Stimulated activated CD4-positive, alpha-beta T cell treated with anti-CD3 and anti-CD28 coated beads, Interleukin-15, amount 100 ng/mL, for 48 hours (primary cell): ENCODE measurements at places on chromosomes 5 and 9.

- DNase-seq: no peak
Observed at GRCh38 chr5:109868737-109869136, 179.0 kb downstream of the MAN2A1 start.

DNA sequence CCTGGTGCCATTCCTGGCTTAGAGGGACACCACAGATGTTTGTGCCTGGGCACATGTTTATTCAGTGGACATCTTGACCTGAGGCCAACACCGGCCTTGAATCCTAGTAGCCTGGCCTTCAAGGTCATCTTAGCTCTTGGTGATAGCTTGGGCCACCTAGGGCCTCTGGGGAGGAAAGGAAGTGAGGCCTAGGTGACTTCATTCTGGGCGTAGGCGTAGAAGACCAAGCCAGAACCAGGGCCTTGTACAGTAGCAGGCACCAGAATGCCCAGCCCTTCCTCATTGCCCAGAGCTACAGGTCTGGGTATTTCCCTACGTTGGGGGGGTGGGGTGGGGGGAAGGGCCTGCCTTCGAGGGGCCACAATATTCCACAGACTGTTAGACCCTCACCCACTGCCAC, 33.8 kb downstream of the WNK2 start:
- DNase-seq: no peak

- no peak for DNase-seq
Observed at GRCh38 chr9:118008246-118008645, 304.0 kb downstream of the TLR4 start.

DNA sequence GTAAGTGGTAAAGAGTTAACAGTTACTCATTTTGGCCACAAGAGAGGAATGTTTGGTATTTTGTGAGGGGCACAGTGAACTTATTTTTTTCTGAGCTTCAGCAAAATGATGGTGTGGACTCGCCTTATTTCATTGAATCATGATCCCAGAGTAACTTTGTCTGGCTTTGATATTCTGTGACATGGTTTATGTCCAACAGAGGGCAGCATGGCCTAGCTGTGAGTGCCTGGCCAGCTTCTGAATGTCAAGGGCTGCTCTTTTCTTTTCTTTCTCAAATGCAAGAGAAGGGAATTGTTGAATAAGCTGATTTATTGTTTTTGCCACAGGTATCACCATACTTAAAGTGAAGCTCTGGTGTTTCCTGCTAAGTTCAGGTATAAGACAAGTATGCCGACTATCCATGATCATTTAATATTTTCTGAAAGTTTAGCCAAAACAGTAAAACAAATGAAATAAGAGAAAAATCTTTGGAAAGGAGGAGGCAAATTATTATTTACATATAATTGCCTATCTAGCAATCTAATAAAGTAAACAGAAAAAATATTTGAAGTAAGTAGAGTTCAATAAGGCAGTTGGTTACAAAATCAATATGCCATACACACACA, 31.7 kb downstream of the MRPL22 start:
- DNase-seq: no peak

- DNase-seq: no peak
Observed at GRCh38 chr5:135214897-135215616, 181.0 kb upstream of the PITX1 start.

- no peak for DNase-seq
Observed at GRCh38 chr9:130304116-130304515, 38.6 kb downstream of the HMCN2 start.

GRCh38 chr5:59897075-59897474, 3.5 kb upstream of the PDE4D start:
- DNase-seq: no peak

- no peak for DNase-seq
Observed at GRCh38 chr5:68641211-68641610, 425.7 kb downstream of the PIK3R1 start.

DNA sequence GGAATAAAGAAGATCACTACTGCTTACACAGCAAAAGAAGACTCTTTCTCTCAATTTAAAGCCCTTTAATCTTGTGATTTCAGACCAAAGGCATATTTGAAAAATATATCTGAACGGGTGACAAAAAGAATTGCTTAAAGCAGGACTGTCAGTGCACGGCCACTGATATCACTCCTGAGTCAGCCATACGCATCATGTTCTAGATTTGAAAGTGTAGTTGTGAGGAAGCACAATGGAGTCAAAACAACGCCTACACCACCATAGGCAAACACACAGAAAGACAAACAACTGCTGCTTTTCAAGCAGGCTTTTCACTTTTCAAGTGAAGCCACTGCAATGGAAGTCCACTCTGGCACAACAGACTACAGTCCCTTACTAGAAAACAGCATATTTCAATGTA, 141.7 kb downstream of the AUH start:
- DNase-seq: no peak

- no peak for DNase-seq
Observed at GRCh38 chr9:101365181-101365580, 19.6 kb downstream of the BAAT start.

- no peak for DNase-seq
Observed at GRCh38 chr5:133265720-133266526, 214.1 kb downstream of the HSPA4 start.

DNA sequence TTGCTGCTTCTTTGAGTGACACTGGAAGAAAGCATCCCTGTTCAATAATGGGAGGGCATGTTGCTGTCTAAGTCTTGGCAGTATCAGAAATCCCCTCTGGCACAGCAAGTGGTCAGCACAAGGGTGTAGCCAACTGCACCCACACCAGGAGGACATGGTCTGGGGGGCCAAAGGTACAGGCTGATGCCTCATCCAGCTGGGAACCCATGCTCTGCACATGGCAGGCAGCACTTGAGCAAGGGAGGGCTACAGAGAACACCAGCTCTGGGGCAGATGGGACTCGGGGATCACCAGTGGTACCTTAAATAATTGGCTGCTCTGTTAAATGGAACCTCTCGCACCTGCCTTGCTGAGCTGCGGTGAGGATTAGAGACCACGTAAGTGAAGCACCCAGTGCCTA, 265.2 kb downstream of the SYK start:
- DNase-seq: no peak

GRCh38 chr5:56405116-56405908, 172.2 kb upstream of the ANKRD55 start:
- DNase-seq: no peak

DNA sequence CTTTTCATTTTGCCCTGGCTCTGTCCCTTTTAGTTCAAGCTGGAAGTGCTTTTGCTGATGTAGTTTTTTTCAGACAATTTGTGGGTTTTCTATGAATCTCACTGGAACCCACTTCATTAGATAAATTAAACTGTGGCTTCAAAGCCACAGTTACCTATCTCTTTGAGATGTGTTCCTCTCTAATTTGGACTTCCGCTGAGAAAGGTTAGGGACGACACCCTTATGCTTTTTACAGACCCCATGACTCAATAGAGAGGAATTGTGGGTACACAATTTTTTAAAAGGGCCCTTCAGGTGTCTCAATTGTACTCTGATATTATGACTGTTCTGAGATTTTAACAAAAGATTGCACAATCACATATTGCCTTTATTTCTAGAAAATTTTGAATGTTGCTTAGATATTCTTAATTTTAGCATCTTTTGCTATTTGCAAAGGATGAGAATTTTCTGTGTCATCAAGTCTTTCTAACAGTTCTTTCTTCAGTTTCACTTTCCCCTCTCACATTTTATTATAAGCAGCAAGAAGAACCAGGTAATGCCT, 110.6 kb downstream of the GADD45G start:
- DNase-seq: no peak
